HTR-8/SVneo (cell line): ENCODE measurements at places on chromosomes 4 and X.

DNA sequence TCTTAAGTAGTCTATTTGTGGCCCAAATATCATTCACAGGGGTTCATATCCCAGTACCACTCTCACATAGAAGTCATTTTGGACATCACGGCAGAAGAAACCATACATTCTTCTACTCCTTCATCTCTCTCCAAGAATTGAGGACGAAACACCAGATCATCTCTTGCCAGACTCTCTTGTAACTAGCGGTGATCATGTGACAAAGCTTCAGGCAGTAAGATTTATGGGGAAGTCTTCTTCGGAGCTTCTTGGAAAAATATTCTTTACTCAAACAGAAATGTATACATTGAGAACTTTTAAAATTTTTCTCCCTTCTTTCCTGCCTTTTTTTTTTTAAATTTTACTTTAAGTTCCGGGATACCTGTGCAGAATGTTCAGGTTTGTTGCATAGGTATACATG lies 4.7 kb upstream of the TBC1D19 start:
- no peak for DNase-seq

DNA sequence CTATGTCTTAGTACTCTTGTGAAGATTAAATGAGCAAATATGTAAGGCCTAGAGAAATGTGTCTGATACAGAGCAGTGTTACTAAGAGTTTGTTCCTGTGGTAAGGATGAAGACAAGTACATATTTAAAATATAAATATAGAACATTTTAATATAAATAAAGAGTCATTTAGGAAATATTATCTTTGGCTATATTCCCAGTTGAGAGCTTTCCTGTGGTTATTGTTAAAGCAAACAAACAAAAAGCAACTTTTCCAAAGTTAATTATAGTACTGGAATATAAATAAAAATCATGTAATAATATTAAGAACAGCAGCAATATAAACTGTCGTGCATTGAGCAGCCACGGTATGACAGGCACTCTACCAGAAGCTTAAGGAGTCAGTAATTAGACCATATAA lies 472.5 kb downstream of the INPP4B start:
- DNase-seq, result no peak

GRCh38 chrX:154827194-154828015 lies 7.1 kb downstream of the SMIM9 start:
- DNase-seq, result no peak

DNA sequence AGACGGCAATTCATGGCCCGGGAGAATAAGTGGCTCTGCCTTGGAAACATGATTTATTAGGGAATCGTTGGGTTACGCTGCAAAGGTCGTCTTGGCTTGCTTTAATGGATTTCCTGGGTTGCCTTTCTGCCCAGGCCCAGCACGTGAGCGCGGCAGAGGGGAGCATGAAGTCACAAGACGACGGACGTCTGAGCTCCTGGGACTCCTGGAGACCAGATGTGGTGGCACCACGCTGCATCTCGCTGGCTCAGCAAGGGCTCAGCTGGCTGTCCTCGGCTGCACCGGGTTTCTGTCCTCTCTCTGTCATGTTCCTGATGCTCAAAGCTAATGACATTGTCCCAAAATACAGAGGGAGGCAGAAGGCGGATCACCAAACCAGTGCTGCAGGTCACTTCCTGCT lies 61.2 kb downstream of the C4orf50 start:
- no peak for DNase-seq

DNA sequence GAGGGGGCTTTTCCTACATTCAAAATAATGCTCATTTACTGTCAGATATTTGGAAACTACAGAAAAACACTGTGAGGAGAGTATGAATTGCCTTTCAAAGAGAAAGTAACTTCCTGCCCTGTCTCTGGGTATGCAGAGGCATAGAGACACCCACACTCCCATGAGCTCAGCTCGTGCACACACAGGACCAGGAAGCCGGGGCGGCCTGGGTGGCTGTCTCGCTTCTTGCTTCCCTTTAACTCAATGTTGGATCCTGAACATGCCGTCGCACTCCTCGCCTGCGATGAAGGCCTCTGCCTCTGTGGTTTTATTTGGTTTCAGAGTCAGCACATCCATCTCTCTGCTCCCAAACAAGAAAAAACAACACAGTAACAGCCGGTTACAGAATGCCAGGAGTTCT lies 40.1 kb upstream of the GPR78 start:
- DNase-seq, result no peak

DNA sequence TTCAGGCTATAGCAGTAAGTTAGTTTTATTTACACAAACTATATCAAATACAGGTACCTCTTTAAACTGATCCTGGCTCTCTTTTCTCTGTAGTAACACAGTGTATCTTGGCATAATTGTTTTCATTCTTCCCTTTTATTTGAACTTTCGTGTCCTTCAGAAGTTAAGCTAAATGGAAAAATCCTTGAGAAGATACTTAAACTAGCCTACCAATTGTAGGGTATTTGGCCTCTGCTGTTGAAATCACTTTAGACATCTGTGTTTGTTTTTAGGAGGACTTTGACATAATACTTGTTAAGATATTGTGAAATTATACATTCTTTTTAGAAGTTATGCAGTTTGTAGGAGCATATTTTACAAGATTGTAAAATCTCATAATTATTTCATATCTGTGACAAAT lies 90.3 kb upstream of the GK2 start:
- no peak for DNase-seq

- DNase-seq, result no peak
These were observed 2325.2 kb downstream of the PCDH7 start for GRCh38 chr4:33045334-33045733.
